ENCODE measurements at places on chromosomes 16 and 17.

DNA sequence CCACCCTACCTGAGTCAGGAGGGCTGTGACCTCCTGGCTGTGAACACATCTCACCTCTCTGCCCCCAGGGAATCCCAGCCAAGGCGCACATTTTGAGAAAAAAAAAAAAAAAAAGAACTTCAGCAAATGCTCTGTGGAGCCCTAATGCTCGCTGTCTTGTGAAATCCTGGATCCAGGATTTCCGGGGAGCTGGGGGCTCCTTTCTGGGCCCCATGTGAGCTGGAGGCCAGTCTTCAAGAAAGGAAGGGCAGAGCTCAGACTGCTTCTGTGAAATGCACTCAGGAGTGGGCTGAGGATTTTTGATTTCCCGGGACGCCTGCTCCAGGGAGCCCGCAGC is 36.0 kb upstream of the EMP2 start:
- DNase-seq = no peak

DNA sequence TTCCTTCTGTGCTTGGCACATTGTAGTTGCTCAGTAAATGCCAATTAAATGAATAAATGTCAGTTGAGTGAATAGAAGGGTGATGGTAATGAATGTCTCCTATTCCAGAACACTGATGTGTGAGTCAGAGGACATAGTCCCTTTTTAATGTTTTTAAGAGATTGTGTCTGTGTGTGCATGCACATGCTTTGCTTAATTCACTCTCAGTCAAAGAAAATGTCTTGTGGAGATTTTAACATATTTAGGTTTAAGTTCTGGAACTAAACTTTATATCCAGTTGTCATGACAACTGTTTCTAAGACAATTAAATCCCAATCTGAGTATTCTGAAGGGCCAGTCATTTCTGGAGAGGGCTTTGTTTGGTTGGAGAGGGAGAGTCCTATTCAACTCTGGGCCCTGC is 255.3 kb upstream of the CDH11 start:
- no peak for DNase-seq

DNA sequence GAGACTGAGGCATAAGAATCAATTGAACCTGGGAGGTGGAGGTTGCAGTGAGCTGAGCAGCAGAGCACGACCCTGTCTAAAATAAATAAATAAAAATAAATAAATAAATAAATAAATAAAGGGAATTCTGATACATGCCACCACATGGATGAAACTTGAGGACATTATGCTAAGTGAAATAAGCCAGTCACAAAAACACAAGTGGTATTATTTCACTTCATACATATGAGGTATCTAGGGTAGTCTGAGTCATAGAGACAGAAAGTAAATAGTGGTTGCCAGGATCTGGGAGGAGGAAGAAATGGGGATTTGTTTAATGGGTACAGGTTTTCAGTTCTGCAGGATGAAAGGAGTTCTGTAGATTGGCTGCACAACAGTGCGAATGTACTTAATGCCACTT is 16.3 kb downstream of the PIPOX start:
- no peak for DNase-seq

DNA sequence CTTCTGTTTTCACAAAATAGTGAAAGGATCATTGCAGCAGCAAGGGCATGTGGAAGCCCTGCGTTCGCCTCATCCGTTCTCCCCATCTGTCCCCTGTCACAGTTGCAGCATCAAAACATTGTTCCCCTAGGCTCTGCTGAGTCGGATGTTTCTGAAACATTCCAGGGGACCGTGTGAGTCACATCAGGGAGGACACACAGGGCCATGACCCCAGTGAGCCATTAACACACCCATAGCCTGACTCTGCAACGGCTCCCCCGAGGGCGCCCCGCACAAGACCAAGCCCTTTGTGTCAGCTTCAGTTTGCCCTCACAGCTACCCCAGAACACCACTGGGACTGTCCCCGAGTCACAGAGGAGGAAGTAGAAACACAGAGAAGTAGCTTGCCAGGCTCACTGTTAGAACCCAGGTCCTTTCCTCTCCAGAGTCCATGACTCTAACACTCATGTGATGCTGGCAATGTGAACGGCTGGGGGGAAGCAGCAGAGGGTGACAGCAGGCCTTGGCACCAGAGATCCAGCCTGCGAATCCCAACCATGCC is 63.3 kb upstream of the HSBP1 start:
- no peak for DNase-seq

- DNase-seq = no peak
Observed at GRCh38 chr16:54873071-54873470, 57.6 kb upstream of the IRX5 start.

DNA sequence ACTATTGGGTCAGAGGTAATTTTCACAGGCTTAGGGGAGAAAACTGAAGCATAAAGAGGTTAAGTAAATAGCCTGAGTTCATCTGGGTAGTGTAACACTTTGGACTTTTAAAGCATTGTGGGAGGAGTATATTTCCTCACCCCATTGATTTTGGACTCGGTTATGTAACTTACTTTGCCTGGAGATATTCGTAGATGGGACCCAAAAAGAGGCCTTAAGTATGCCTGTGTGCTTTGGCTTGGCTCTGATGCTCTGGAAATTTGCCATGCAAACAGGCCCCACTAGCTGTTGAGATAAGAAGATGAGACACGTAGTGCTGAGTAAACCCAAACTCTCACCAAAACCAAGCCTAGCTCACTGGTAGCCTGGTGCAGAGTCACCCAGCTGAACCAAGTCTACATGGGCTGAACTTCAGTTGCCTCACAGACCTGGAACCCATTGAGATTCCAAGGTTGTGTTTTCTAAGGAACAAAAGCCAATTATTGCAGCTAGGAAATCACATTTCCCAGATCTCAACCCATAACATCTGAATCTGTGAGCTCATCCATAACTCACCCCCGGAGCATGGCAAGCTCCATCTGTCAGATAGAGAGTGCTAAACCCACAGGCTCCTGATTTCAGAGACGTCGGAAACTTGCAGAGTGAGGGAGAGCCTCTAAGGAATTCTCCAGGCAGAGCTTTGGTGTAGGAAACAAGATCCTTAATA is 536.0 kb upstream of the C16orf82 start:
- DNase-seq = no peak

DNA sequence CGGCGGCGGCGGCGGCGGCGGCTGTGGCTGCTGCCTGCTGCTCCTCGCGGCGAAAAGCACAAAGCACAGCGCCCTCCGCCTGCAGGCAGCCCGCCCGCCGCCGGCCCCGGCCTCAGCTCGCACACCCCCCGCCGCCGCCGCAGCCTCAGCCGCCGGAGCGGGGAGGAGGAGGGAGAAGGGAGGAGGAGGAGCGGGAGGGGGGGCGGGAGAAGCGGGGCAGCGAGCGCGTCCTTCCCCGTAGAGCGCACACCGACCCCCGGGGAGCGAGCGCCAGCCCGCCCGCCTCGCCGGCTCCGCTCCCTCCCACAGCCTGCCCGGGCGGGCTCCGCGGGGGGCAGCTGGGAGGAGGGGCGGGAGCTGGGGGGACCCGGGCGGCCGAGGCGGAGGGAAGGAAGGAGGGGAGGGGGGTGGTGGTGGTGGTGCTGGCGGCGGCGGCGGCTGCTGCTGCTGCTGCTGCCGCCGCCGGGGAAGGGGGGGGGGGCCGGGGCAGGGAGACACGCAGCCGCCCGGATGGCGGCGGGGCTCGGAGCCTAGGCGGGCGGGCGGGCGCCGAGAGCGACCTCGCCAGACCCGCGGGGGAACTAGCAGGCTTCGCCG is at the start of gene UBTF:
TSS of gene UBTF (minus strand) at position 60 of the 597 bp plus-strand sequence. CDS start 1,446 bp downstream, outside the sequence.
- no peak for DNase-seq

DNA sequence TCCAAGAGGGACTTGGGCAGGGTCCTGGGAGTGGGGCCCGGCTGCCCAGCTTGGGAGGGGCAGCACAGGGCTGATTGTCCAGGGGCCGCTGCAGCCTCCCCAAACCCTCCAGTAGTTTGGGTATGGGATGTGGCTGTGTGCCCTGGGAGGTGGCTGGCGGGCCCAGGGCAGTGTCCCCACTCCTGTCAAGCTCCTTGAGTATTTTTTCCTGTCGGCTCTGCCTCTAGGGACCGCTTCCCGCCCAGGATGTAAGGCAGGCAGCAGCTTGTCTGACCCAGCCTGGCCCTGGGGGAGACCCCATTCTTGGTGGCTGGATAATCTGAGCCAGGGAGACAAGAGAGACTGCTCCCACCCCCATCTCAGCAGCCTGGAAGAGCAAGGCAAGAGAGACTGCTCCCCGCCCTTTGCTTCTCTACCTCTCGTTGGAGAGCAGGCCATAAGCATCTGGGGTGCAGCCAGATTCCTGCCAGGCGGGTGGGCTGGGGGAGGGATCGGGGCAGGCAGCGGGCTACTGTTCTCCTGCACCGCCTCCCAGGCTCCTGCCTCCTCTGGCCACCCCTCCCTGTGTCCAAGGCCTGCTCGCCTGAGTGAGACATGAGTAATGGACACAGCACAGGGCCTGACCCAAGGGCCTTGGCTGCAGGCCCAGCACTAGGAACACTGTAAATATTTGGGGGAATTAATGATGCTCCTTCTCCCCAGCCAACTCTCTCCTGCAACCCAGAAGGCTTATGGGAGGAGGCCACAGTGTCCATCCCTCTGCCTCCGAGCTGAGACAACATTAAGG is 18.4 kb upstream of the ITGA3 start:
- DNase-seq = no peak

DNA sequence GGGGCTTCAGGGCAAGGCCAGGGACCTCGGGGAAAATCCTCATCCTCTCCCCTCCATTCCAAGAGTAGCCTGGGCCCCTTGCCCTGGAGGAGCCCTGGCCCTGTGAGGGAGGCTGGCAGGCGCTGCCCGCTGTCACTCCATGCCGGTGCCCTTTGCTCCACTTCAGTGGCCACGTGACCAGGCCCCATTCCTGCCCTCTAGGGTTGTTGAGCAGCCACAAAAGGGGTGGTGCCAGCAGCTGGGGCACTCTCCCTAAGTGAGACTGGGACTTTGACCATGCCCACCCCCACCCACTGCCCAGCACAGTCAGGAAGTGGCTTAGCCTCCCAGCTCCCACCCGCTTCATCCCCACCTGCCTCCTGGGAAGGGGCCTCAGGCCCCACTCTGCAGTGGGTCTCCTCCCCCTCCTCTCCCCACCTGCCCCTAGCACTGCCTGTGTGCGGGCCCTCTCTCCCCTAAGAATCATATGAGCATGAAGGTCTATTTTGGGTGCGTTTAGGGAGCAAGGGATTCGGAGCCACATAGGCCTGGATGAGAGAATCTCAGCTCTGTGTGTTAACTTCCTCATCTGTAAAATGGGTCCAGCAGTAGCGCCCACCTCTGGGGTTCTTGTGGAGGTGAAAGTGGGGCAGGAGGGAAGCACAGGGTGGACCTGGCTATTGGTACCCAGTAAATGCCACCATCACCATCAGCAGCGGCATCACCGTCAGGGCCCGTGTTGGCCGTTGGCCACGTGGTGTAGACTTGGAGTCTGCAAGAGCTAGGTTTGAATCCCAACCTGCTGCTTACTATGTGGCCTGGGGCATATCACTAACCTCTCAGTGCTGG is 7.2 kb downstream of the PDK2 start:
- DNase-seq = no peak

DNA sequence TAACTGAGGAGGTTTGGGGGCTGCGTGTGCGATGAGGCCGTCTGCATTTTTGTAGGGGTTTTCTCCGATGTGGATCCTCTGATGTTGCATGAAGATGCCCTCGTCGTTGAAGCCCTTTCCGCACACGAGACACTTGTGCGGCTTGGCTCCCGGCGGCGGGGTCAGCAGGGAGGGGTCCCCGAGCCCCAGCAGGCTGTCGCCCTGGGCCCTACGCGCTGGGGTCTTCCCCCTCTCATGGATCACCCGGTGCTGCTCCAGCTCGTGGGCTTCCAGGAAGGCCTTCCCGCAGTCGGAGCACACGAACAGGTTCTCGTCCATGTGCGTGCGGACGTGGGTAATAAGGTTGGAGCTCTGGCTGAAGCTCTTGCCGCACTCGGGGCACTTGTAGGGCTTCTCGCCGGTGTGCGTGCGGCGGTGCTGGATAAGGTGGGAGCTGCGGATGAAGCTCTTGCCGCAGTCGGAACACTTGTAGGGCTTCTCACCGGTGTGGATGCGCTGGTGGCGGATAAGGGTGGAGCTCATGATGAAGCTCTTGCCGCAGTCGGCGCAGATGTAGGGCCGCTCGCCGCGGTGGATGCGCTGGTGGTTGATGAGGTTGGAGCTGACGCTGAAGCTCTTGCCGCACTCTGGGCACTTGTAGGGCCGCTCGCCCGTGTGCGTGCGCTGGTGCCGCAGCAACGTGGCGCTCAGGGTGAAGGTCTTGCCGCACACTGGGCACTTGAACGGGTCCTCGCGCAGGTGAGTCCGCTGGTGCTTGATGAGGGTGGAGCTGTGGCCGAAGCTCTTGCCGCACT is 4.3 kb downstream of the ZNF629 start:
- no peak for DNase-seq

DNA sequence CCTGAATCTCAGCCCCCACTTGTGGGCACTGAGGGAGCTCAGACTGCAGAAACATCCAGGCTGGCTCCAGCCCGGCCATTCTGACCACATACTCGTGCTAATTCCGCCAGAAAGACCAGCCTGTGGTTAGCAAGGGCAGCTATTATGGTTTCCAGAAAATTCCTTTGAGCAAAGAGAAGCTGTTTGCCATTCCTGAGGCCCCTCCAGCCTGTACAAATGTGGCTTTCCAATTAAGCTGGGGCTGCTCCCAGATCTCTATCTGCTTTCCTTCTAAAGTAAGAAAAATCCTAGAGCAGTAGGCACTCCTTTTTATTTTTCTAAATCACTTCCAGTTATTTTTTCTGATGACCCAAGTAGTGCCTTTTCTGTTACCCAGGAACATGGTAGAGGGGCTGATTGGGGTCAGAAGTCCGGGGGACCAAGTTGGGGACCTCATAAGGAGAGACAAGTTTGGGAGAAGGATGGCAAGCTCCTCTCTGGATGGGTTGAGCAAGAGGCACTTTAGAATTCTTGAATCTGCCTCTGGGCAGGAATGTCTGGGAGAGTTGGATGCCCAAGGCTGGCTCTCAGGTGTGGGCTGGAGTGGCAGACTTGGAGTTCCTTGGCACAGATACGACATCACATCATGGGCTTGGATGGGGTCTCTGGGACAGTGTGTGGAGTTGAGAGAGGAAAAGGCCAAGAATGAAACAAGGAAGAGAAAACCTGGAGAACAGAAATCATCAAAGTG is 83.3 kb upstream of the TNRC6C start:
- no peak for DNase-seq

GRCh38 chr17:74419928-74420411 is 11.9 kb upstream of the GPRC5C start:
- DNase-seq = no peak

DNA sequence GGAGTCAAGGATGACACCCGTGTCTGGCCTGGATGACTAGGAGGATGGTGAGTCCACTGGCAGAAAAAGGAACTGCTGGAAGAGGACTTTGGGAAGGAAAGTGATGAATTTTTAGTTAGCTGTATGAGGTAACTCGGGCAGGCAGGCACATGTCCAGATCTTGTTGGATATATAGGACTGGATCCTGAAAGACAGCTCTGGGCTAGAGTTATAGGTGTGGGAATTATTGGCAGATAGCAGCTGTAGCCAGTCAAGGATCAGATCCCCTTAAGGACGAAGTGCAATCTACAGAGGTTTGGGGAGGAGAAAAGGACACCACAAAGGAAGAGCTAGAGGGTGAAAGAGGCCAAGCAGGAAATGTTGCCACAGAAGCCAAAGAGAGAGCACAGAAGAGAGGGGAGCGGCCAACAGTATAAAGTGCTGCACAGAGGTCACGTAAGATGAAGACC is 10.1 kb downstream of the CYB5D1 start:
- no peak for DNase-seq

GRCh38 chr16:84334058-84334457 is 34.3 kb upstream of the ATP2C2 start:
- DNase-seq = no peak

All from forelimb muscle (tissue), 1 donor.